Keratinocyte (primary cell): ENCODE measurements at places on chromosomes 12 and 14.

GRCh38 chr14:101019990-101020710 is 116.6 kb upstream of the RTL1 start:
- H3K36me3 ChIP-seq, result no peaks in the 10 kb centered on the region
- H3K27me3 ChIP-seq, result no peaks in the 10 kb centered on the region
- no peak for DNase-seq
- no peaks in the 10 kb centered on the region for H3K4me1 ChIP-seq

GRCh38 chr14:101821528-101821927 is 60.0 kb downstream of the PPP2R5C start:
- DNase-seq, result no peak
- no peak overlapping the region for H3K4me3 ChIP-seq
- H3K27ac ChIP-seq, result no peak overlapping the region
- H3K4me1 ChIP-seq, result peaks cover 23% of the 10 kb centered on the region

DNA sequence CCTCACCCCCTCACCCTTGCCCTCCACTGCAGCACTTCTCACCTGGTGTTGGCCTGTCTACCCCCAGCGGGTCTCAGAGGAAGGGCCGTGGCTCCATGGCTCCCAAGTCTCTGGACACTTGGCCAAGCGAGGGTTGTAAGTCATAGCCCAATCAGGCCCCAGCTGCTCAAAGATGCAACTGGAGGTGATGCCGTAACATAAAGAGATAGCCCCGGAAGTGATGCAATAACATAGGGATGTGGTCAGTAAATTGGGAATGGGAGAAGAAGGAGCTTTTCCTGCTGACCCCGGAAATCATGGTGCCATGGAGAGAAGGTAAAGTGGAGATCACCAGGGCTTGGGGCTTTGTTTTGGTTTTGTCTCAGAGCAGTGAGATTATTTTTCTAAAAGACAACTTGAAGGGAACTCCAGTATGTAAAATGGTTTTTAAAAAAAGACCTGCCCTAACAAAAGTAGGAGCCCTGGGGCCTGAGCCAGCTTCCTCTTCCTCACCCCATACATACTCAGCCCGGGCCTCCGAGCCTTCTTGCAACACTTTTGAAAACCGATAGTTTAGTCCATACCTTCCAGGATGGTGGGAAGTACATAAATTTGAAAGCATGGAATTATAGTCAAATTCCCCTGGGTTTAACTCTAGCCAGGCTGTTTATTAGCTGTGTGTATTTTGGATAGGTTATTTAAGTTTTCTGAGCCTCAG is 212.5 kb downstream of the CRADD start:
- no peak overlapping the region for H3K4me3 ChIP-seq
- no peak overlapping the region for H3K27ac ChIP-seq

DNA sequence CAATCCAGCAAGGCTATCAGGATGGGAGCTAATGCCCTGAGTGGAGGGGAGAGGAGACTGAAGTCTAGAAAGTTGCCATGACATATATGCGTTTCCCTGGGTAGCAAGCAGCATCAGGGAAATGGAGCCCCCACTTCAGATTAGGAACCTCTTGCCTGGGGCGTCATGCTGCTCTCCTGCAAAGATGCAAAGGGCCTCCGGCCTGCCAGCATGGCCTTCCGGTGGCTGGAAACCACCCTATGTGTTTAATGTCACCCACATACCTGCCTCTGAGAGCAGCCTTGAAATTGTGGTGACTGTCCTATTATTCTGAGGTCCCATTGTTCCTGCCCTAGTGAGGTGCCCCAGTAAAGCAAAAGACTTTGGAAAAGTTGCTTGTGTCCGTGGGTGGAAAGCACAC is 10.0 kb upstream of the IFI27L2 start:
- DNase-seq, result no peak
- no peak overlapping the region for H3K27ac ChIP-seq
- no peaks in the 10 kb centered on the region for H3K27me3 ChIP-seq
- no peaks in the 10 kb centered on the region for H3K36me3 ChIP-seq

DNA sequence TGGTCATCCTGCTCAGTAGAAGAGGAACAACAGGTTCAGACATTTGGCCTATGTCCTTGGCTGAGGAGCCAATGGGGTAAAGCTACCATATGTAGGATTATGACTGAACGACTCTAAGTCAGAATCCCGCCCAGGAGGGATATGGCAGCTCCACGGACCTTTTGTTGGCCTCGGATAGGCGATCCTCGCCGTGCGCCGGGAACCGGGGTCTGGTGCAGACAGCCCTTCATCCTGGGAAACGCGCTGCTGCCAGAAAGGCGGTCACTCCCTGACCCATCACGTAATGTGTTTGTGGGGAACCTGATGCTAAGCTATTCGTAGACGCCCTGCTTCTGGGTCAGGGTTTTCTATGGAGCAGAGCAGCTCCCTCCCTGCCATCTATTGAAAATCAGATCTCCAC is 178.9 kb upstream of the ALG10B start:
- H3K27ac ChIP-seq, result no peak overlapping the region
- no peaks in the 10 kb centered on the region for H3K36me3 ChIP-seq
- no peak for DNase-seq
- H3K27me3 ChIP-seq, result no peaks in the 10 kb centered on the region

GRCh38 chr14:57508756-57509155 is 15.1 kb upstream of the CCDC198 start:
- no peak overlapping the region for H3K27ac ChIP-seq
- H3K4me1 ChIP-seq, result no peaks in the 10 kb centered on the region
- no peaks in the 10 kb centered on the region for H3K27me3 ChIP-seq
- H3K36me3 ChIP-seq, result no peaks in the 10 kb centered on the region
- H3K4me3 ChIP-seq, result no peak overlapping the region

DNA sequence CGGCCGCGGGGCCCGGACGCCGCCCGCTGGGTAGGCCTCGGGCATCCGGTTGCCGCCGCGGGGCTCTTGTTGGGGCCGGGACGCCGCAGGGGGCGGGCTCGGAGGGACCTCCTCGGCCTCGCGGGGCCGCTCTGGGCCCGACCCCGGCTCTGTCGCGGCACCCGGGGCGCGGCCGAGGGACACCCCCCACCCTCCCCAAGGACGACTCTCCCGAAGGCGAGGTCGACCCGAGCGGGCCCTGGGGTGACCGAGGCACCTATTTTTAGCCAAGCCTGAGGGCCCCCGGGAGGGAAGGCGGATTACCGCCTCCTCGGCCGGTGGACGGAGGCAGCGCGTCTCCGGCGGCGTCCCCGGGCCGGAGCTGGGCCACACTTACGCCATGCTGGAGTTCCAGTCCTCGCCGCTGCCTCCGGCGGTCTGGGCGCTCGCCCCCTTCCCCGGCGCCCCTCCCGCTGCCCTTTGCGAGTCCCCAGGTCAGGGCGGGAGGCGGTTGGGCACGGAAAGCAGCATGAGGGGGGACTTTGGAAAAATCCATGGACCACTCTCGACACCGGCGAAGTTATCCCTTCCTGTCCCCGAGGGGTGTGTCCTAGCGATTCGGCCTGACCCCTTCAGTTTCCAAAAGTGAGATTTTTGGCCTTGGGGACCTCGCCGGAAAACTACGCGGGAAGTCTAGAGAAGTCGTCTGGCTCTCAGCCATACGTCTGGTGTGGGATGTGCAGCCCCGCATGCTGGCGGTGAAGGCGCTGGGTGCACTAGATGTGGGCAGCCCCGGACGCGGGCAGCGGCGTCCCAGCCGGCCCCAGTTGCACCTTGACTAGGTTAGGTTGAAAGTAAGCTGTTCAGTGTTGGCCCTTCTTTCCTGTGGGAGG is 699 bp downstream of the KTN1 start:
- DNase-seq, result no peak
- H3K36me3 ChIP-seq, result no peaks in the 10 kb centered on the region
- H3K4me1 ChIP-seq, result peaks cover 45% of the 10 kb centered on the region
- peak overlapping the region; percentile 97 for H3K4me3 ChIP-seq

- DNase-seq, result no peak
- peaks cover 6% of the 10 kb centered on the region for H3K4me1 ChIP-seq
- H3K27me3 ChIP-seq, result no peaks in the 10 kb centered on the region
- no peaks in the 10 kb centered on the region for H3K36me3 ChIP-seq
These were observed 8.1 kb upstream of the ALDH1L2 start for GRCh38 chr12:105092336-105092735.

- H3K36me3 ChIP-seq, result no peaks in the 10 kb centered on the region
- H3K27me3 ChIP-seq, result no peaks in the 10 kb centered on the region
- DNase-seq, result no peak
- H3K27ac ChIP-seq, result no peak overlapping the region
- H3K4me3 ChIP-seq, result no peak overlapping the region
These were observed 45.5 kb upstream of the TMEM263 start for GRCh38 chr12:106910202-106910601.

GRCh38 chr12:12338527-12339168 is 11.4 kb downstream of the MANSC1 start:
- no peaks in the 10 kb centered on the region for H3K27me3 ChIP-seq
- no peaks in the 10 kb centered on the region for H3K36me3 ChIP-seq
- no peak overlapping the region for H3K27ac ChIP-seq
- no peak for DNase-seq
- peaks cover 11% of the 10 kb centered on the region for H3K4me1 ChIP-seq

GRCh38 chr12:108729612-108730364 is 1.5 kb downstream of the CORO1C start:
- no peaks in the 10 kb centered on the region for H3K27me3 ChIP-seq
- H3K36me3 ChIP-seq, result peaks cover 7% of the 10 kb centered on the region
- no peak for DNase-seq
- peaks cover 58% of the 10 kb centered on the region for H3K4me1 ChIP-seq
- peak overlapping the region; percentile 100 for H3K27ac ChIP-seq

- no peaks in the 10 kb centered on the region for H3K27me3 ChIP-seq
- no peaks in the 10 kb centered on the region for H3K4me1 ChIP-seq
- no peak overlapping the region for H3K27ac ChIP-seq
- no peak overlapping the region for H3K4me3 ChIP-seq
These were observed 16.1 kb downstream of the SLC35E3 start for GRCh38 chr12:68761901-68762630.

DNA sequence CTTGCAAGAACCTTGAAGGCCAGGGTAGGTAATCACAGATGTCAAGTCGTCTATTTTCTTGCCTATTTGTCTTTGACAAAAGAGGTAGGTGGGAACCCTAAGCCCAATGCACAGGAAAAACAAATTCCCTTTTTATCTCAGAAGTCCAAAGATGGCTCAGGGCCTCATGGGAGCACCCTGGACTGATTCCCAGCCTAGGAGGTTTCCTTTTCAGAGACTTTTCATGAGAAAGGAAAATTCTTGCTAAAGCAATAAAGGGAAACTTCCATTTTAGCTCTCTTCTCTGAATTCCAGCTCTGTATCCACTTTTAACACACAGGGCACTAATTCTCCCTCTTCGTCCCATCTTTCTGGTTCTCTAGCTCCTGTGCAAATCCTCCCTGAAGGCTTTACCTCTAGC is 1.2 kb downstream of the ZNF641 start:
- H3K27ac ChIP-seq, result no peak overlapping the region
- DNase-seq, result no peak

- H3K27me3 ChIP-seq, result no peaks in the 10 kb centered on the region
- H3K4me3 ChIP-seq, result no peak overlapping the region
- DNase-seq, result no peak
- no peaks in the 10 kb centered on the region for H3K36me3 ChIP-seq
These were observed 245.5 kb downstream of the ATP23 start for GRCh38 chr12:58186914-58187313.
